Fibroblast of skin of back (primary cell): ENCODE measurements at places on chromosomes 2 and 18.

DNA sequence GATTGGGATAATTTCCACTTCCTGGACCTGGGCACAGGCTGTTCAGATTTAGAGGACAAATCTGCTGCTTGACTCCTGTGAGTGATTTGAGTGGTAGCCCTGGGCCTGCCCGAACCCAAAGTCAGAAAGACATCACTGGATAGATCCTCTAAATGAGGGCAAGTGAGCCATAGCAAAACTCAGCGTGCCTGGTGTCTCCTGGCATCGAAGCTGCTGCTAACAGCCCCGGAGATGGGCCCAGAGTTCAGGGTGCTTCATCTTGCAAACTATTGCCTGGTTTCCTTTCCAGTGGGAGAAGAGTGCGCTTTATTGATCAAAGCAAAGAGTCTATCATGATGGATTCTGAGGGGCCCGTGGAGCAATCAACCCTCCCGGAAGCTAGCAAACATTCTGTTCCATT, 153.1 kb upstream of the KLHL29 start:
- DNase-seq, result no peak

DNA sequence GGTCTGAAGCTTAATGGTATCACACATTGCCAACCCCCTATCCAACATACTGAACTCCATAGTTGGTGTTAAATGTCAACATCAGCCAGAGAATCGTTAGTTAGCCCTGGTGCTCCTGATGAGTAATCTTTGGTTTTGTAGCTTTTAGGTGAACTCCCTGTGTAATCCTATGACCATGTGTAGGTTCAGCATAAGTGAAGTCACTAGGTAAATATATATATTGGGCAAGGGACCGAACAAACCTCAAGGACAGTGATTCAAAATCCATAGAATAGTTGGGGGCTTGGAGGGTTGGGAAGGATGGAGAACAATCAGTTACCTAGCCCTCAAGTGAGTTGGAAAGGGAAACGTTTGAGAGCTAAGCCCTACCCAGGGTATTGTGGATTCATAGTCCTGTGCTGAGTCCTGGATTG, 16.0 kb upstream of the AP1S3 start:
- peak; percentile 54 for DNase-seq

- peak; percentile 77 for DNase-seq
These were observed 7.4 kb upstream of the MBOAT2 start for GRCh38 chr2:9010866-9011265.

GRCh38 chr18:55912071-55912470, 324.1 kb upstream of the TCF4 start:
- DNase-seq, result no peak

GRCh38 chr2:45932278-45932975, 281.0 kb downstream of the PRKCE start:
- DNase-seq, result peak; percentile 33

GRCh38 chr2:69509011-69509749, 71.9 kb upstream of the NFU1 start:
- no peak for DNase-seq

GRCh38 chr2:87996570-87996969, 19.8 kb downstream of the RNU2-63P start:
- DNase-seq, result no peak

- peak; percentile 61 for DNase-seq
These were observed 88.4 kb downstream of the BCL2L11 start for GRCh38 chr2:111209045-111209514.

DNA sequence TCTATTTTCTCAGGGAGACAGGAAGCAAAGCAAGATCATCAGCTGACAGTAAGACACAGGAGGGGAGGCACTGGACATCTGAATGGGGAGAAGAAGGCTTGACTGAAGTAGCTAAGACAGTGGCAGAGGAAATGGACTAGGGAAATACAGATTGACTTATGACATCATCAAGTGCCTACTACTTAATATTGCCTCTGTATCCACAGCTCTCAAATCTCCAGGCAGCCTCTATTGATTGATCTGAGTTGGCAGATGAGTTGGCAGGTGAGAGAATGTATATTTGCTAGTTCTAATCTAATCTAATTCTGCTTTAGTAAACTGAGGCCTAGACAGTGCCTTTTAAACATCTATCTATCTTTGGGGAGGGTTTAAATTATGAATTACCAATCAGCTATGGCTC, 242.1 kb downstream of the SLC8A1 start:
- DNase-seq, result no peak

GRCh38 chr18:35770376-35771014, 189.0 kb downstream of the GALNT1 start:
- peak; percentile 7 for DNase-seq
